Cortex of kidney (tissue), 1 donor: ENCODE measurements at places on chromosomes 2 and 18.

- no peak for DNase-seq
These were observed 112.3 kb downstream of the MEP1B start for GRCh38 chr18:32301976-32302743.

DNA sequence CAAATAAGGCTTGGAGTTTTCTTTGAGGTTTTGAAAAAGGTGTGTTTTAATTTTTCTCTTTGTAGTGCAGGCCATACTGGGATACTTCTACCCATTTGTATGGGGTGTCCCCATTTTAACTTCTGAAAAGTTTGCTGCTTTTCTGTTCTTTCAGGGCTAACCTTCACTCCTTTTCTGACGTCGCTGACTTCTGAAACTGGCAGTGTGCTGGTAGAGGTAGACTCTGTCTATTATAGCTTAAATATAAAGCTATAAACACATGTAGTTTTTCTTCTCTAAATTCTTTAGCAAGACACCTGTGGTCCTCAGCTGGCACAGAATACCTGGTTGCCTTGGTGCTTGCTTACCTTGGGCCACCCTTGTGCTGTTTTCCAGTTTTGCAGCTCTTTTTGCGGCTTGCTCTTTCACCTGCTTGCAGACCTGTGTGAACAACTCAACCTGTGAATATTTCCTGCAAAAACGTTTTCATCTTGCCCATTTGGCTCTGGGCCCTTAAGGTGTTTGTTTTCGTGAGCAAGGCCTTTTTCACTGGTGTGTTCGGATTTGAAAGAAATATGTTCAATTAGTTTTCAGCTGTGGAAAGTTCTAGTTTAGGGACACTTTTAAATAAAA is 42.2 kb downstream of the PHLPP1 start:
- no peak for DNase-seq

GRCh38 chr2:207471261-207471660 is 58.5 kb upstream of the CREB1 start:
- DNase-seq: no peak

GRCh38 chr18:69401972-69402532 is 1.4 kb downstream of the DOK6 start:
- DNase-seq: no peak

GRCh38 chr2:138030459-138030858 is 66.2 kb downstream of the HNMT start:
- no peak for DNase-seq

- DNase-seq: no peak
These were observed 8.1 kb upstream of the SOS1 start for GRCh38 chr2:39128919-39129391.

DNA sequence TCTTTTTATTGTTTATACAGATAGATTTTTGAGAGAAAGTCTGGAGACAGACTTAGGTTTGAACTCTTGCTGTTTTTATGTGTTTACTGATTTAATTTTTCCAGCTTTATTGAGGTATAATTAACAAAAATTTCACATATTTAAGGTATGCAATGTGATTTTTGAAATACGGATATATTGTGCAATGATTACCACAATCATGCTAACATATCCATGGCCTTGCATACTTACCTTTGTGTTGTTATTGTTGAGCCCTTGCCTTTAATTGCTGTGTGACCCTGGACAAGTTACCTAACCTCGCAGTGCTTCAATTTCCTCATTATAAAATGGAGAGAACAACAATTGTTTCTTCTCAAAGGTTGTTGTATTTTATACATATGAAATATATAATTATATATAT is 13.9 kb upstream of the RBMS1 start:
- no peak for DNase-seq

DNA sequence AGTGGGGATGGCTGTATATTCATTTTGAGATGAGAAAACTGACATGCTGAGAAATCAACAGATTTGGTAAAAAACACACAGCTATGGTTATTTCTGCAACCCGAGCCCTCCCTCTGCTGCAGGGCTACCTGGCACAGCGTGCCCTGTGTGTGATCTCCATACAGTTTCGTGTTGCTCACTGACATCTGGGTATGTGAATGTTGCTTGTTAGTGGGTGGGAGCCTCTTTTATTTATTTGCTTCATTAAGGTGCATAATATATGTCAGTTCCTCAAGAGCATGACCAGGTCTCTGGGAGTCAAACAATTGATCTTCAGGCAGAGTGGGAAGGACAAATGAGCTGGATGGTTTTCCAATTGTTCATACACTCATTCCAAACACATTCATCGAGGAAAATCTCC is 139.1 kb upstream of the FHL2 start:
- no peak for DNase-seq

GRCh38 chr2:230991598-230991997 is 4.3 kb upstream of the SPATA3 start:
- DNase-seq: no peak

GRCh38 chr2:13996527-13996926 is 636.0 kb upstream of the LRATD1 start:
- DNase-seq: no peak

- DNase-seq: no peak
These were observed 634.9 kb upstream of the PIK3C3 start for GRCh38 chr18:41320100-41320499.

DNA sequence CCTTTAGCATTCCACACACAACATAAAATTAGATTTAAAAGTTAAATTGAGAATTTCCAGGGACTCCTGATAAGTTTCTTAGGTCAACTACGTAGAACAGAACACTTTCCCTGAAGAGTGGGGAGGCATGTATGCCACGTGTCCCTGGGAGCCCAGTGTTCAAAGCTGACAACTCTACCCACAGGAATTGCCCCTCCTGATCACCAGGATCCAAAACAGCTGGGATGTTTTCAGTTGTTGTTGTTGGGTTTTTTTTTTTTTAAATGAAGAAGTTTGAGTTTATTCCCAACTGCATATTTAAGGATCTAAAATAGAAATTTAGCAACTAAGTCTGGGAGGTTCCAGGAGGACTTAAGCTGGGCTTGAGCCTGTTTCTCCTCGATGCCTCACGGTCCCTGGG is 100.5 kb downstream of the TPGS2 start:
- DNase-seq: no peak

DNA sequence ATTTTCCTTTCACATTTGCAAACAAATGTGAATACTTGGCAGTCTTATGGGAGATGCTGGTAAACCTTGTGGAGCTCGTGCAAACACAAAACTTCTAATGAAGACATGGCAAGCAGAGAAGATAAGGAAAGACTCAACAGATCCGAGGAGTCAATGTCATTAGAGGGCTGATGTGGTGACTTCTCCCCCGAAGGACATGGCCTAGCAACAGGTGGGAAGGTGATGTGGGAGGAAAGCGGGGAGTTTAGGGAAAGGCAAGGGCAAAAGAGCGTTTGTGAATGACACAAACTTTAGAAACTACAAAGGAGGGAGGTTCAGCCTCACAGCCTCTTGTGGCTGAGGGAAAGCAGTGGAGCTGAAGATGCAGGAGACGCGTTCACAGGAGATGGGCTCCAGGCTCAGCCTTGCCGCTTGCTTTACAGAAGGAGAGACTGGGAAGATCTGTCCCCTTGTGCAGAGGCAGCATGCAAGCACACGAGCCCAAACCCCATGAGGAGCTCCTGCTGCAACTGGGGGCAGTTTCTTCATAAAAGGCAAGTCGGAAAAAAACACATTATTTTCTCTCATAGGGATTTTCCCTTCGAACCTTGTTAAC is 86.6 kb downstream of the SOWAHC start:
- no peak for DNase-seq

DNA sequence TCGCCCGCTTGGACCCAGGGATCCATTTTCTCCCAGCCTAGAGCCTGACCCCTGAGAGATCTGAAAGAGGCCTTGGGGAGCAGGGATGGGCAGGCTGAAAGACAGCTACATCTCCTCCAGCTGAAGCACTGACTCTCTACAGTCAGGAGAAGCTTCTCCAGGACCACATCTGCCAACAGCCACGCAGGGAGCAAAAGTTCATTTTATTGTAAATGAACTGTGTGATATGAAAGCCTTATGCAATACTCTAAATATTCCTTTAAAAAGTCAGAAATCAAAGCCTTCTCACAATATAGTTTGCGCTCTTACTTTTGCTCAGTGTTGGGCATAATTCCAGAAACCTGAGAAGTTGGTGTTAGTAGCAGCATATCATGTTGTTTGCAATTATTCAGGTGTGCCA is 428.9 kb upstream of the RAB6C start:
- no peak for DNase-seq

DNA sequence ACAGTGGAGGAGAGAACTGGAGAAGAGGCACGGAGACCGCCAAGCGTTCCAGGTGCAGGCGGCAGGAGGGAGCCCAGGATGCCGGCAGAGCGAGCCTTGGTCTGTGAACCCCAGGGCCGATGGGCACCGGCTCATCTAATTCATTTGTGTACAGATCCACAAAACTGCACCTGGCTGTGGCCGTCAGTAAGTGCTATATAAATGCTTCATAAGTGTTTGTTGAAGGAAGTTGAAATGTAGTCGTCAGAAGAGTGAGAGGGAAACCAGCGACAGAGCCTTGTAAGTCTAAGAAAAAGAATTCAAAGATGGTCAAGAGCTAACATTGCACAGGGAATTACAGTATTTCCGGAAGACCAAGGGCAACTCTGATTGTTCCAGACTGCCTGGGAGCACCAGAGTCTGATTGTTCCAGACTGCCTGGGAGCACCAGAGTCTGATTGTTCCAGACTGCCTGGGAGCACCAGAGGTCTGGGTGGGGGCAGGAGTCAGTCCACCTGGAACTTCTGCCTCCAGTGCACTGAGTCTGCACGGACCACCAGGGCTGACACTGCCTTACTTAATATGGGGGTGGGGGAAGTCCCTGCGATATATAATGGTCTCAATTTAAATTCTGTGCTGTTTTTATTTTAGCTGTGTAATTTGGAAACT is 112.3 kb downstream of the BCL2 start:
- no peak for DNase-seq

- DNase-seq: no peak
These were observed 81.9 kb downstream of the NEURL3 start for GRCh38 chr2:96423291-96423690.

DNA sequence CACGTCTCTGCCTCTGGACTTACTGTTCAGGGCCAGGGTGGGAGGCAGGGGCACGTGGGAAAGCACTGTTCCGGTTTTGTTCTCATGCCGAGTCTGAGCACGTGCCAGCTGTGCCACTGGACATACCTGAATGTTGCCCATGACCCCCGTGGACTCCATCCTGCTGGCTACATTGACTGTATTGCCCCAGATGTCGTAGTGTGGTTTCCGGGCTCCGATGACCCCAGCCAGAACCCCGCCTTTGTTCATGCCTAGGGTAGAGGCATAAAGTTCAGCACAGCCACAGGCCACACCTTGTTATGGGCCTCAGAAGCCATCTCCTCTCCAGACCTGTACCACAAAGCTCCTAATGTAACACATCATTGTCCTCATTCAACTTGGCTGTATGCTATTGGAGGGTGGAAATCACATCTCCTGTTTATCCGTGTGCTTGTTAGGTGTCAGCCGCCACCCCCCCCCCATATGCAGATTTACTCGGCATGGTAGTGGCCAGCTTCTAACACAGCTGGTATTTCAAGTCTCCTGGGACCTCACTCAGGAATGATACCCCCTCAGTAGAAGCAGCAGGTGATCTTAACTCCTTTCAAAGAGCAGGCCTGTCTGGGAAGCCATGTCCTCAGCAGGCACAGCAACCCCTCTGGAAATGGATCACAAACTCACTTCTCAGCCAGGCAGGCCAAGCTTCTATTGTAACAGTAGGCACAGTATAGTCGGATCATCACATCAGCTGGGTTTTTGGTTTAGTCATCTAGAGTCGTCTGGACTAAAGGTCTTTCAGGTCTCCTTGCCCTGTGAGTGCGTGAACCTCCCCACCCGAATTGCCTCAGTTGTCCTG is 27.6 kb downstream of the CENPO start:
- no peak for DNase-seq

- no peak for DNase-seq
These were observed 144.8 kb downstream of the SUCLG1 start for GRCh38 chr2:84314250-84314649.

DNA sequence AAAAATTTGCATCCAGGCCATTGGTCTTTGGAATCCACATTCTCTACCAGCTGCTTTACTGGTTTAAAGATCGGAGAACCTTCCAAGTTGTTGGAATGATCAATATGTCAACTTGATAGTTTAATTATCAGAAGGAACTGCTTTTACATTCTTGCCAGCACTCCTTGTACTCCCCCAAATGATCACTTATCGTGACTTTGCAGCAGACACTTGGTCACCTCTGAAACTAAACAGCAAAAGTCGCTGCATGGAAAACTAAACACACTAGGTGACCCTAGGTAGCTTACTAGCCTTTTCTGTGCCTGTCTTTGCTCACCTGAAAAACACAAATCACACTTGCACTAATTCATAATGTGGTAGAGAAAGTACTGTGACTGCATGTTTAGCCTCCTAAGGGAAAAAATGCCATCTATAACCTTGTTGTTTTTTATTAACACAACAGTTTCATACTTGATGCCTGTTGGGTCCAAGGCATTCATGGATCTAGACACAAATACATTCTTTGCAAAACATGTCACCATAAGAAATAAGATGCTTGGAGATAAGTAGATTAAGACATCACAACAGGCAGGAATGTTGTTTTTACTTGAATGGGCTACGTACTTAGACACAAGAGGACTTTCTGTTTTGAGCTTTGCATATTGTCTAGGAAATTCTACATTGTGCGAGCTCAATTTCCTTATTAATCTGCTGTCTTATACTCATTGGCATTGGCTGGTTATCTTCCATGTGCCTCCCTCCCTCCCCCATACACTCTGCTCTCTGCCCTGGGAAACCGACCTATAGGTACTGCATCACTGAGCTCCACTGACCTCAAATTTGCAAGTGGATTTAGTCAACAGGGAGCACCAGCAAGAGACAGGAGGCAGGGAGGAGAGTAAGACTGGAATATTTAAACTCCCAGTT is 219.1 kb upstream of the STK17B start:
- DNase-seq: no peak

GRCh38 chr2:36611316-36611990 is 13.5 kb upstream of the FEZ2 start:
- no peak for DNase-seq

GRCh38 chr2:185502351-185502750 is 236.3 kb upstream of the FSIP2 start:
- no peak for DNase-seq
